Uterus (tissue), 4 donors: ENCODE measurements at places on chromosomes 5 and 9. TPM values are rescaled to one million over a fixed set of nuclear protein-coding genes. Genes with fewer than 3 reads are reported as not detected.

GRCh38 chr9:19481121-19481870, 72.5 kb downstream of the ACER2 start:
- H3K27ac ChIP-seq, result no peak overlapping the region
- no peak for DNase-seq
- no peaks in the 10 kb centered on the region for H3K36me3 ChIP-seq
- no peak overlapping the region for H3K4me3 ChIP-seq
- H3K4me1 ChIP-seq, result no peaks in the 10 kb centered on the region

- H3K4me3 ChIP-seq, result no peak overlapping the region
- no peak overlapping the region for H3K27ac ChIP-seq
- H3K27me3 ChIP-seq, result no peaks in the 10 kb centered on the region
- no peaks in the 10 kb centered on the region for H3K36me3 ChIP-seq
- H3K4me1 ChIP-seq, result no peaks in the 10 kb centered on the region
- DNase-seq, result no peak
These were observed 154.1 kb downstream of the EFNA5 start for GRCh38 chr5:107516452-107517184.

The SLC22A4 gene
- total RNA-seq, result 2.9 TPM

The FCN2 gene
- not detected for total RNA-seq

DNA sequence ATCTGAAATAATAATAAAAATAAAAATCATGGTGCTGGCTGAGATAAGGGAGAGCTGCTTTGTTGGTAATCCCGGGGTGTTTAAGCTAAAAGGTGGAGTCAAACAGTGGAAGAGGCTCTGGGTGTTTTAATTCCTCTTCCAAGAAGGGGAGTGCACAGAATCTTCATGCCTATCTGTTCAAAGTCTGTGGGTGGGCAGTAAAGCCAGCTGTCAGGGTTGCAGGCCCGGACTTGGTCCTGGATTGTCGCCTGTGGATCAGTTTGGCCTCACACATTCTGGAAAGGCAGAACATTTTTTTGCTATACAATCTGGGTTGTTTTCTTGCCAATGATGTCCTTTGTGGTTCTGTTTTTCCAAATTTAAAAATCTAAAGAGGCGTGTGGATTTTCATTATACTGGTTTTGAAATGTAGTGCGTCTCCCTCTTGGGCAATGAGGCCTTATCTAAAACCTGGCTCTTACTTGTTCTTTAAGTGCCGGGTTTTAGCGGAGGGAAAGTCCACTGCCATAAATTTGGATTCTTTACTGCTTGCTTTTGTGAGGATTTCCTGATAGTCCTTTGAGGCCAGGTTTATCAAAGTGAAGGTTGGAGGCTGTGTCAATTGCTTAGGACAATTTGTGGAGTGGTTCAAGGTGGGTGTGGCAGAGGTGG, 5.8 kb downstream of the ANKDD1B start:
- H3K36me3 ChIP-seq, result no peaks in the 10 kb centered on the region
- H3K27me3 ChIP-seq, result no peaks in the 10 kb centered on the region
- H3K4me1 ChIP-seq, result no peaks in the 10 kb centered on the region
- no peak for DNase-seq

The CFAP77 gene
- 1.4 TPM for total RNA-seq

- H3K27ac ChIP-seq, result no peak overlapping the region
- no peak overlapping the region for H3K4me3 ChIP-seq
- no peaks in the 10 kb centered on the region for H3K36me3 ChIP-seq
- H3K27me3 ChIP-seq, result no peaks in the 10 kb centered on the region
These were observed 42.5 kb upstream of the GLRX start for GRCh38 chr5:95864944-95865504.

GRCh38 chr5:96934708-96935558, 947 bp upstream of the LNPEP start:
- H3K4me3 ChIP-seq, result peak overlapping the region; percentile 93
- DNase-seq, result peak; percentile 88
- H3K27me3 ChIP-seq, result no peaks in the 10 kb centered on the region
- H3K36me3 ChIP-seq, result no peaks in the 10 kb centered on the region
- peak overlapping the region; percentile 97 for H3K27ac ChIP-seq

DNA sequence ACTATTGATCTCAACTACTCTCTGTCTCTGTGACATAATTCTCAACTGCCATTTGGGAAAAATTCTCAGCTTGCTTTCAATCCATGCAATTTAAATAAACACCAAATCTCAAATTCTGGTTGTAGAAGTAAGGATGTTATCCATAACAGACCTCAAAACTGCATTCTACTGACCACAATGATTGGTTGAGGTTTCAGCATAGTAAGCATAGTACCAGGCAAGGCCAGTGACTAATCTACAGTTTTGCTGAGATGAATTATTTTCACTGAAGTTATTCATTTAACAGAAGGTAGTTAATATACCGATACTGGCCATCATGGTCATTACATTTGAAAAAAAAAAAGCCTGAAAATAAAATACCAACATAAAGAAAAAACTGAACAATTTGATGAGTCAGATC, 488.0 kb upstream of the CDH18 start:
- no peak overlapping the region for H3K4me3 ChIP-seq
- no peaks in the 10 kb centered on the region for H3K4me1 ChIP-seq
- no peaks in the 10 kb centered on the region for H3K27me3 ChIP-seq
- no peak overlapping the region for H3K27ac ChIP-seq

DNA sequence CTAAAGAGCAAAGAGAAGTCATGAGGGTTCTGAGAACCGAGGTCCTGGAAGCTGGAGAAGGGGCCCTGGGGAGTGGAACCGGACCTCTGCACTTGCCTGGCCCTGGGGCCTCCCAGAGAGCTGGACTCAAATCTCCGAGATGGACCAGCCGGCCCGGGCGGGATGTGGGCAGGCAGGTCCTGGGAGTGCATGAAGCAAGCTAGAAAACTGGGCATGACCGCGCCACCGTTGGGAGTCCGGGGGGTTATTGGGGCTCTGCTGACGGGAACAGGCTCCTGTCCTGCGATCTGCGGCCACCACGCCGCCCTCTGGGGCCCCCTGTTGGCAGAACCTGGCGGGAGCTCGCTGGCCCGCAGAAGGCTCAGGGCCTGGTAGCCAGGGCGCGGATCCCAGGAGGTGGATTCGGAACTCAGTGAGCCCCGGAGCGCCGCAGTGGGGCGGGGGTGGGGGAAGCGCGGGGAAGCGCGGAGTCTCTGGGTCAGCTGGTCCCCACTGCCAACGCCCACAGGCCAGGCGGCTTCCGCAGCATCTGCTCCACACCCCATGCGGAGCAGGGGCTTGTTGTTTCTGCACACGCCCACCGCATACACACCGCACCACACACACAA, 150.6 kb downstream of the ERCC6L2 start:
- no peak for DNase-seq
- no peaks in the 10 kb centered on the region for H3K36me3 ChIP-seq
- no peak overlapping the region for H3K27ac ChIP-seq
- no peaks in the 10 kb centered on the region for H3K4me1 ChIP-seq
- H3K27me3 ChIP-seq, result no peaks in the 10 kb centered on the region

DNA sequence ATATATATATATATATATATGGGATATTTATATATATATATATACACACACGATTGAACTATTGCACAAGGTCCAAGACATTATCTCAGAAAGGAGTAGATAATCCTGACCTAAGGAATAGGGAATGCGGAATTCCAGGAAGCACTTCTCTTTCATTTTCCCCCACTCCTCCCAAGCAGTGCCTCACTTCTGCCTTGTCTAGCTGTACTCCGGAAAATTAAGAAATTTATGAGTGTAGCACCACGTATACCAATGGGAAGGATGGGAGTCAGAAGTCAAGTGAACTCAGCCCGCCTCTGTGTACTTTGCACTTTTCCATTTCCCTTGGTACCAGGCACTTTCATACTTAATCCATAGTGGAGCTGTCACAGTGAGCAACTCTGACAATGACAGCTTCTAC, 10.9 kb downstream of the SLC36A1 start:
- no peaks in the 10 kb centered on the region for H3K36me3 ChIP-seq
- no peaks in the 10 kb centered on the region for H3K4me1 ChIP-seq
- no peak for DNase-seq
- no peak overlapping the region for H3K4me3 ChIP-seq
- H3K27ac ChIP-seq, result no peak overlapping the region
- no peaks in the 10 kb centered on the region for H3K27me3 ChIP-seq

GRCh38 chr5:45411971-45412612, 284.1 kb downstream of the HCN1 start:
- no peaks in the 10 kb centered on the region for H3K4me1 ChIP-seq
- no peaks in the 10 kb centered on the region for H3K27me3 ChIP-seq
- no peaks in the 10 kb centered on the region for H3K36me3 ChIP-seq
- DNase-seq, result no peak
- no peak overlapping the region for H3K27ac ChIP-seq

DNA sequence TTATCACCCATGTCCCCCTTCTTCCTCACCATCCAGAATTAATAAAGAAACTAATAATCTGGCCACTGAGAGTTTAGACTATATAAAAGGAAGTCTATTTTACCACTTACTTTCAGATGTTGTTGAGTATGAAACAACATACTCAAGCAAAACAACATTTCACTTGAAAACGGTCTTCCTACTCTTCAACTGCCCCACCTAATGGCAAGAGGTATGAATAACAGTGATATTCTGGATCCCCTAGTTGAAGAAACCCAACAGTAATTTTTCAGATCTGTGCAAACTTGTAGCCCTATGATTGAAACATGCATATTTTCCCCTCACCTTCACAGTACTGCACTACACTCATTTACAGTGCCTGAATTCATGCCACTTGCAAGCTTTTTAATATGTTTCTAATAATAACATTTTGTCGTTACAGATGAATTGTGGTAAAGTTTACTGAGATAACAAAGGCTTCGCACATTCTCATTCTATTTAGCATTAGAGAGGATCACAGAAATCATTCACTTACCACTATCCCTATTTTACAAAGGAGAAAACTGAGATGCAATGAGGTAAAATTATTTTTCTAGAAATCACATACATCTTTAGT, 267.9 kb upstream of the PDE4D start:
- no peak overlapping the region for H3K27ac ChIP-seq
- H3K27me3 ChIP-seq, result no peaks in the 10 kb centered on the region
- H3K4me3 ChIP-seq, result no peak overlapping the region

GRCh38 chr9:109918339-109919163, 138.6 kb downstream of the PALM2AKAP2 start:
- no peaks in the 10 kb centered on the region for H3K36me3 ChIP-seq
- H3K27ac ChIP-seq, result peak overlapping the region; percentile 38
- H3K4me1 ChIP-seq, result no peaks in the 10 kb centered on the region
- no peaks in the 10 kb centered on the region for H3K27me3 ChIP-seq

DNA sequence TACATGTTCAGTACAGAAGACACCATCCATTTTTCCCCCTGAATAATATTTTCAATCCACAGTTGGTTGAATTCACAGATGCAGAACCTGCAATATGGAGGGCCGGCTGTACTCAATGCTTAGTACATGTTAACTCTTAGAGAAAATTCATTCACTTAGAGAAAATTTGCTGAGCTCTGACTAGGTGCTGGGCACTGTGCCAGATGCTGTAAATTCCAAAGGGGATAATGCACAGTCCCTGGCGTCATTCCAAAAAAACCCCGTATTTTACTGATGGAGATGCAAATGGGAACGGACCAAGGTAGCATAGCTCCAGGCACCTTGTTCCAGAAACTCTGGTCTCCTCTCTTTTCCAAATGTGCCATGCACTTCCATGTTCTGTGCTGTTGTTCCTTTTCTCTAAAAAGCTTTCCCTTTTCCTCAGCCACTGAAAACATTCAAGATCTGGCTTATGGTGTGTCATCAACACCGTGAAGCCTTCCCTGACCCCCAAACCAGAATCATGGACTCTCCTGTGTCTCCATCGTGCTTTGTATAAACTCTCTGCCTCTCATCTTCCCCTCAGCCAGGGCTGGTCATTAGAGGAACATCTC, 55.7 kb upstream of the COL15A1 start:
- H3K36me3 ChIP-seq, result no peaks in the 10 kb centered on the region
- H3K27ac ChIP-seq, result no peak overlapping the region
- no peak overlapping the region for H3K4me3 ChIP-seq
- H3K27me3 ChIP-seq, result no peaks in the 10 kb centered on the region

- DNase-seq, result no peak
- H3K36me3 ChIP-seq, result no peaks in the 10 kb centered on the region
- no peaks in the 10 kb centered on the region for H3K4me1 ChIP-seq
- no peak overlapping the region for H3K27ac ChIP-seq
- no peaks in the 10 kb centered on the region for H3K27me3 ChIP-seq
- H3K4me3 ChIP-seq, result no peak overlapping the region
These were observed 43.5 kb downstream of the SARDH start for GRCh38 chr9:133694686-133695085.

DNA sequence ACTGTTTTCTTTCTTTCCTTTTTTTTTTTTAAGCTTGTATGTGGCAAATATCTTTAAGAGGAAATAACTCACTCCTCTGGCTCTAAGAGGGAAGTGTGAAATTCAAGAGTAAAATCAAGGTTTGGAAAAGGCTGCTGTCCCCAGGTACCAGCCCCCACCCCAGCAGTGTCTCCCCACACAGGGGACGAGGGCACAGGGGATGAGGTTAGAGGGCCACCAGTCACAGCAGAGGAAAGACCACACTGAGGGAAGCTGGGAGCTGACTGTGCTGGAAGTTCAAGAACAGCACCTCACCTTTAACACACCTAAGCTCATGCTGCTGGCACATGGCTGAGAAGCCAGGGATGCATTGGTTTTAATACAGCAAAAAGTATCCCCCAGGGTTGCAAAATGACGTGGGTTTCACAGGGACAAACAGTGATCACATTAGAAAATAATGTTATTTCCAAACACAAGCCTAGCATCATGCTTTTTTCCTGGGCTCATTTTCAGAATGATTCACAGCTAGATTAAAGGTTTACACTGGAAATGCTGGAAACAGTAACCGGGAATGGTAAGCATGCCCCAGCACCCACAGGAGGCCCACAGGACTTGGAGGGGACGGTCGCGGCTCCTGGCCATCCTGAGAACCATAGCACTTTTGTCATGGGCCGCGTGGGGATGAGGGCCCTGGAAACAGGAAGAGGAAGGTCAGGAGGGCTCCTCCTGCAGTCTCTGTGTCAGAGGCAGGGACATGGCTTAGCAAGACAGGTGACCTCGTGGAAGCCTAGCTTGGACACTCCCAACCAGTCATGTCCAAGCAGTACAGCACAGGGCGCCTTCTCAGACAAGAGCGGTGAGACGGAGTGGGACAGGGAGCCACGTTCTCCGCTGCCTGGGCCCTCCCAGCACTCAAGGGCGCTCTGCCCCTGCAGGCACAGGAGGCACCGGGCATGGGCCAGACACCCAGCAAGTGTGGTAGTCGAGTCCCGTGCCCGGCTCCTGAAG, 6.9 kb downstream of the LPCAT1 start:
- H3K27ac ChIP-seq, result no peak overlapping the region
- peak; percentile 8 for DNase-seq
- H3K36me3 ChIP-seq, result no peaks in the 10 kb centered on the region
- H3K27me3 ChIP-seq, result no peaks in the 10 kb centered on the region
- H3K4me3 ChIP-seq, result no peak overlapping the region
